ENCODE measurements at places on chromosomes 1 and 21. TPM values are rescaled to one million over a fixed set of nuclear protein-coding genes. Genes with fewer than 3 reads are reported as not detected.
A peak's percentile ranks its signal among the peaks of the same experiment; 100 is the strongest.

NES gene
- 9.0 TPM for polyA plus RNA-seq

HMGN1 gene
- polyA plus RNA-seq = 129 TPM

CLEC20A gene
- polyA plus RNA-seq = 0.31 TPM

TARDBP gene
- polyA plus RNA-seq = 85.3 TPM

MMEL1 gene
- 20.5 TPM for polyA plus RNA-seq

PTGER3 gene
- 15.9 TPM for polyA plus RNA-seq

DNA sequence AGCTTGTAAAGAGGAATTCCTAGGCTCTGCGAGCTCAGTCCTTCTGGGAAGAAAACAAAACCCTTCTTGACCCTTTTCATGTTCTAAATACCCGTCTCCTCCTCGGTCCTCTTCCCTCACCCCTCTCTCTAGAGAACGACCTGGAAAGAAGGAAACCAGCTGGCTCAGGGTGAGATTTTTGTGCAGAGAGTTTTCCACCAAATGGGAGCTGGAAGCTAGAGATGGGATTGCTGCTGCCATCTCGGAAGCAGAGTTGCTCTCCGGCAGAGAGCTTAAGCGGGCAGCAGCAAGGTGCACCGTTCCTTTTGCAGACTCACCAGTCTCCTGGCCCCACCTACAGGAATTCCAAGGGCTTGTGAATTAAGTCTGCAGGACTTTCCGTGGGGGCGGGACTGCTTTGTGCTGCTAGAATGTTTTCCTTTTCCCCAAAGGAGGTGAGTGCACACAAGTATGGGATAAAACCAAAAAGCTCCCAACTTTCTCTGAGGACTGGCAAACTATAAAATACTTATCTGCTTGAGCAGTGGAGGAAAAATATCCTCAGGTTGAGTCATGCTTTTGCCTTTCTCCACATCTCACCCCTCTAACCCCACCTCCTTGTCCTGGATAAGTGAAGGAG is 29.1 kb upstream of the KIAA0040 start:
- peak; percentile 67 for DNase-seq

GRCh38 chr1:3111348-3112021 is 42.5 kb downstream of the PRDM16 start:
- no peak for DNase-seq

DNA sequence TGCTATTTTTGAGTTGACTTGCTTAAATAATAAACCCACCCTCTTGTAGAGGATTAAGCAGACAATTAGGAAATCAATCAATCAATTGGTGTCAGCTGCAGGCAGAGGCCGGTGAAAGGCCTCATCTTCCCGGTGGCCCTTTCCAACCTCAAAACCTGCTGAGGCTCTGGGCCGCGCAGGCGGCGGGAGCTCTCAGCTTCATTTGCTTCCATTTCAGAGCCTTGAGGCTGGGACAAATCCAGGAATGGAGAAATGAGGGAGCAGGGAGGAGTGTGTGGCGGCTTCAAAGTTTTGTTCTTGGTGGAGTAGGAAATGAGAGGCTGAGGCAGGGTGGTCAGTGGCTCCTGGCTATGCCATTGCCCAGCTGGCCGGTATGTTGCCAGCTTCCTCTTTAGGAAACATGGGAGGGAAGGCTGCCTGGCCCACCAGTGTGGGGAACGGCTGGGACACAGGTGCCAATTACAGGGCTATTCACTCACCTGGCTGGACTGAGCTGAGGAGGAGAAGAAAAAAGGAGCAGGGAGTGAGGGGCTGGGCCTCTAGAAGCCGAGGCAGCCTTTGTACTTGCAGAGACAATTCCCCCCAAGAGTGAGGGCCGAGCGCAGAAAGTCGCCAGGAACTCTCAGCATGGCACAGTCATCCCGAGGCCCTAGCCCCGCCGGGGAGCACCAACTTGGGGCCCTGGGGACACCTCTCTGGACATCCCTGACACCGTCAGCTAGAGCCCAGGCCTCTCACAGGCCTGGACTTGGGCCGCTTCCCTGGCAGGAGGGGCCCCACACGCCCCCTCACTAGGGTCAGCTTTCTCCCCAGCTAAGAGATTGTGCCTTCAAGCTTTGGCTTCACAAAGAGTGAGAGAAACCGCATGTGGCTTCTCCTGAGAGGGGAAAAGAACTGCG is 4.4 kb downstream of the POU3F1 start:
- DNase-seq = no peak

- no peak for DNase-seq
Measured at GRCh38 chr1:80657707-80658106, 1143.0 kb upstream of the ADGRL2 start.

- DNase-seq = peak; percentile 74
Measured at GRCh38 chr1:156926175-156926574, 5.7 kb downstream of the LRRC71 start.

GRCh38 chr1:29506678-29507225 is 270.4 kb downstream of the PTPRU start:
- no peak for DNase-seq

DNA sequence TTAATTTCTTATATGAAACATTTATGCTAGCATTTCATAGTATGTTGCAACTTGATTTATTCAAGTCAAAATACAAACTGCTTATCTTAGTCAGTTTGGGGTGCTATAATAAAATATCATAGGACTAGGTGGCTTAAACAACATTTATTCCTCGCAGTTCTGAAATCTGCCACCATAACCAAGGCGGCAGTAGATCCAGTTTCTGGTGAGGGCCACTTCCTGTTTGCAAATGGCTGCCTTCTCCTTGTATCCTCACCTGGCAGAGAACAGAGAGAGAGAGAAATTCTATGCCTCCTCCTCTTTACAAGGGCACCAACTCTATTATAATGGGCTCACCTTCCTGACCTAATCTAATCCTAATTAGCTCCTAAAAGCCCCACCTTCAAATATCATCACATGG is 76.1 kb upstream of the RGS2 start:
- no peak for DNase-seq

- DNase-seq = no peak
Measured at GRCh38 chr1:14666962-14667650, 68.6 kb downstream of the KAZN start.

DNA sequence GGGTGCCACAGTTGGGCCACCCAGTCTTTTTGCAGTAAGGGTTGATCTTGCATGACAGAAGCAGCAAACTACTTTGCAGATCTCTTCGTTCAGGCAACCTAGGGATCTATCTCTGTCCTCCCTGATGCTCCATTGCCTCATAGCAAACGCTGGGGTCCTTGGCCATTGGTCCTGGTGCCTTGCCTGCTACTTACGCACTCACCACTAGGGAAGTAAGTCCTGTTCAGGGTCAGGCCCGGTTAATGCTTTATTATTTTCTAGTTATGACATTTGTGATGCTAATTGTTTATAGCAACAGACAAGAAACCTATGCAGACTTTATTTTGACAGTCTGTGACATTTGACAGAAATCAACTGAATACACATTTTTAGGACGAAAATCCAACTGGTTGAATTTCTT is 326.5 kb upstream of the FMN2 start:
- no peak for DNase-seq

DNA sequence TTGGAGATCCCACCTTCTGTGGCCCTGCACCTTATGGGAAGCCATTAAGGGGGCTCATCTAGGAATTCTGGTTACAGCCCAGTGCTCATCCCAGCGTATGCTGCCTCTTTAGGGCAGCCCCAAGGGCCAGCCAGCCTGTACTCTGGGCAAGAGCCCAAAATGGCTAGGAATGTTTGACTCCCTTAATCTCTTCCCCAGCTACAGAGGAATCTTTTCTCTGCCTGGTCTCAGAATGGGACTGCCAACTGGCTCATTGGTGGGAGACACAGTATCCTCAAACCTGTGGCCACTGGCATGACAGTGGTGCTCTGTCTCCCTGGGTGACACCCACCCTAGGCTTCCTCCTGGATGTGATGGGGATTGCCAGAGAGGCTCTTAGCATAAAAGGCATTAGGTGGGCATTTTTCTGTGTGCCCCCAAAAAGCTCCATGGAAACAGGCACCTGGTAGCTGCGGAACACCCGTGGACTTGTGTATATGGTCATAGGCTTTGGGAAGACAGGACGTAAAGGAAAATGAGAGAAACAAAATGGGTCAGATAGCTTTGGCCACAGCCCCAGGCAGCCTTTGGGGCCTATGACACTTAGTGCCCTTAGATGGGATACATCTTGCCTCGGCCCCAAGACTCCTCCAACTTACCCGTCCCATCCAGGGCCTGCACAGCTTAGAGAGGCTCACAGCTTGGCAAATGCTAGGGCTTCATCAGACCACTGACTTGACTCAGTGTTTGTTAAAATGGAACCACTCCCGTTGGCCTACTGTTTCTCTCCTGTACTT is 6.9 kb downstream of the TMEM81 start:
- DNase-seq = no peak

DNA sequence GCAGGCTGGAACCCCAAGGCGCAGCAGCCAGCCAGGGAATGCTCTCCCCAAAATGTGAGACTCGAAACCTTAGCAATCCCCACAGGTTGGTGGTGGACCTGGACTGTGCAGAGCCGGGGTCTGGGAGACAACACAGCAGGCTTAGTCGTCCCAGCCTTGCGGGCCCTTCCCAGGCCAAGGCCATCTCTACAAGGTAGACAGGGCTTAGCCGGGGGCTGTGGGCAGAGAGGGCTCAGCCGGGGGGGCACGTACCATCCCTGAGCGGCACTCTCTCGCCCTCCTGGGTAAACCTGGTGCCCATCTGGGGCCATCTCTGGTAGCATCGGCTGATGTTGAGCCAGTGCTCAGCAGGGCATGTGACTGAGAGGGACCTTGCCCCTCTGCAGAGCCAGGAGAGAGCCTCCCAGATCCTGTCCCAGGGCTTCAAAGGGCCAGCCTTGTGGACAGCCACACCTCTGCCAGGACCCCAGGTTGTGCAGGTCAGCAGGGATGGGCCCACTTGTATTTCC is 2.2 kb upstream of the ACTRT2 start:
- no peak for DNase-seq

- DNase-seq = peak; percentile 50
Measured at GRCh38 chr1:10424034-10424433, 6.2 kb upstream of the CENPS start.
